Stimulated activated CD8-positive, alpha-beta memory T cell treated with anti-CD3 and anti-CD28 coated beads, Interleukin-4, amount 100 ng/mL, for 24 hours (primary cell): ENCODE measurements at places on chromosomes 1 and 21.

DNA sequence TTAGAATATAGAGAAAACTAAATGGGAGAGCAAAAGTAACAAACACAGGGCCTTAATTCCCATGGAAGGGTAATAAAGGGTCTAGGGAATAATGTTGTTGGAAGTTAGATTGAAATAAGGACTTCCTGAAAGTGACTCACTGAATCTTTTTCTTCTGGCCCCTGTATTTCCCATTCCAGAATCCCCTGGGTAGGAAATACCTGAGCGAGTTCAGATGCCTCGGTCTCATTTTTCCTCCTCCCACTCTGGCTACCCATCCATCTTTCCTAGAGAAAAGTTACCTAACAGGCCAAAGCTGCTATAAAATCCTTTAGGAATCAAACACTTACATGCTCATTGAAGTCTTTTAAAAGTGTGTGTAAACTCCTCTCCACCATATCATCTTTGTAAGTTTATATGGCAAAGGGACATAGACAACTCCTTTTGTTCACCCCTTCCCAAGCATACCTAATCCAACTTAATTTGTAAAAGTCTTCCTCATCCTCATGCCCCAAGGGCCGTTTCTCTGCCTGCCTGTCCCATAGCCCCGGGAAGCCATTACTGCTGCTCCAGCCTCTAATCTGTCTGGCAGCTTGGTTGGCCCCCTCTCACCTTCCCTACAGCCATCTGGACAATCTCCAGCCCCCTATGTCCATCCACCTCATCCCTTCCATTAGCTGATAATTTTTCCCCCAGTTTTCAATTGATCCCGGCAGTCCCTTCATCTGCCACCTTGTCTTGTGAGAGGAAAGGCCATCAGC, 3.3 kb upstream of the MEF2D start:
- no peak for DNase-seq

GRCh38 chr1:215418876-215419447, 148.1 kb upstream of the KCTD3 start:
- DNase-seq = no peak

- DNase-seq = no peak
These were observed 24.8 kb downstream of the S1PR1 start for GRCh38 chr1:101261623-101262022.

DNA sequence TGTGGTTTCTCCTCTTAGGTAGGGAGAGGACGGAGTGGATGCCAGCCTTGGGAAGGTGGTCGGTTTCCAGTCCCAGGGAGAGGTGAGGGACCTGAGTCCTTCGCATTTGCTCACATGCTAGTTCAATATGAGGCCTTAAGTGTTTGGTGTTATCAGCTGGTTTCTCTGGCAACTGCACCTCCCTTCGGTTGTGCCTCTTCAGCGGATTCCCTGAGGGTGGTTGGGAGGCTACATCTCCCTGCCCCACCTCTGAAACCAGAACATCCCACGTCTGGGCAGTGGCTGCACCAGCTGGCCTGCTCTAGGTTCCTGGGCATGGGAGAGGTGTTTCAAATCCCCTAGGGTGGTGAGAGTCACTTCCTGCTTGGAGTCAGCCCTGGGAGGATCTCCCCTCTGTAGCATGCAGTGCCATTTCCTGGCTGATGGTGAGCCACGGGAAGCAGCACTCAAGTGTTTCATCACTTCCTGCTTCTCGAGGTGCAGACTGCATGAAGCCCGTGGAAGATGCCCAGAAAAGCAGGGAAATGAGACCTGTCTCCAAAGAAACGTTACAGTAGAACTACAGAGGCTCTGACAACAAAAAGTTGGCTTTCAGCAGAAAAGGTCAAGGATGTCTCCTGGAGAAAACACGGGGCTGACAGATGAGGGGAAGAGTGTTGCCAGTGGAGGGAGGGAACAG, 4.5 kb downstream of the TMEM125 start:
- no peak for DNase-seq

- DNase-seq = no peak
These were observed 226.9 kb downstream of the TGFB2 start for GRCh38 chr1:218572050-218572449.

DNA sequence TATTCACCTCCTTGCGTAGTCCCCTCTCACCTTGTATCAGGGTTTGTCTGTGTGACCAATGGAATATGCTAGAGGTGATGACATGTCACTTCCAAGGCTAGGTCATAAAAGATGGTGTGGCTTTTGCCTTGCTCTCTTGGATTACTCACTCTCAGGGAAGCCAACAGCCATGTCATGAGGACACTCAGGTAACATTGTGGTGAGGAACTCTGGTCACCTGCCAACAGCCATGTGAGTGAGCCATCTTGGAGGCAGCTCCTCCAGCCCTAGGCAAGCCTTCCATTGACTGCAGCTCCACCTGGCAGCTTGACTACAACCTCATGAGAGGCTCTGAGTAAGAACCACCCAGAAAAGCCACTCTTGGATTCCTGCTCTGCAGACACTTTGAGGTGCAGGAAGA, 11.0 kb upstream of the HEYL start:
- DNase-seq = no peak

- no peak for DNase-seq
These were observed 1.4 kb downstream of the TARBP1 start for GRCh38 chr1:234477386-234478151.

DNA sequence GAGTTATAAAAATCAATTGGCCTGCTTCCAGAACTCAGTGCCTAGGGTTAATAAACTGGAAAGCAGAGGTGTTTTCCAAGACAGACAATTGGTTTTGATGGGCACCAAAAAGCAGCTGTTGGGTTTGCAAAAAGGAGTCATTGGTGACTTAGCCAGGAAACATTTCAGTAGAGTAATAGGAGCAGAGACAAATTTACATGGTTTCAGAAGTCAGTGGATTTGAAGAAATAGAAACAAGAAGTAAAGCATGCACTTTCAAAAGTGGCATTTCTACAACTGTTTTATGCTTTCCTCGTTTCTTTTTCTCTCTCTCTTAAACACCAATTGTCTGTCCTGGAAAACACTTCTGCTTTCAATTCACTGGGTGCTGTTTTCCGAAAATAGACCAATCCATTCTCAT, 87.8 kb downstream of the GLUL start:
- no peak for DNase-seq

- DNase-seq = no peak
These were observed 1.8 kb downstream of the ARPC5 start for GRCh38 chr1:183633676-183634343.

DNA sequence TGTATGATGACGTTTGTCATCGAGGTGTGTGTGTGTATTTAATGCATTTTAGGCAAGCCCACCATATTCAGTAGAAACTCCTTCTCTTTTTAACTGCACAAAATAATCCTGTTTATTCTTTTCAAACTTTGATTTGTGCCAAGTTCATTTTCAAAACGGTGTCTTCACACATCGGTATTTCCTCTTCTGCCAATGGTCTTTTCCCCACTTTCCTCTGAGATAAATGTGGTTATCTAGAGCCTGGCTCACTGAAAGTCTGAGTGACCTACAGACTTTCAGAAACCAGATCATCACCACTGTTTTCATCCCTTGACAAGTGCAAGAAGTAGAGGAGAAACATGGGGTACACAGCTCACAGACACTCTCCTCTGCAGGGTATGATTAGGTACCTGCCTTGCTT, 69.4 kb downstream of the GPATCH2 start:
- DNase-seq = no peak

GRCh38 chr1:177334903-177335302, 164.1 kb downstream of the BRINP2 start:
- no peak for DNase-seq

DNA sequence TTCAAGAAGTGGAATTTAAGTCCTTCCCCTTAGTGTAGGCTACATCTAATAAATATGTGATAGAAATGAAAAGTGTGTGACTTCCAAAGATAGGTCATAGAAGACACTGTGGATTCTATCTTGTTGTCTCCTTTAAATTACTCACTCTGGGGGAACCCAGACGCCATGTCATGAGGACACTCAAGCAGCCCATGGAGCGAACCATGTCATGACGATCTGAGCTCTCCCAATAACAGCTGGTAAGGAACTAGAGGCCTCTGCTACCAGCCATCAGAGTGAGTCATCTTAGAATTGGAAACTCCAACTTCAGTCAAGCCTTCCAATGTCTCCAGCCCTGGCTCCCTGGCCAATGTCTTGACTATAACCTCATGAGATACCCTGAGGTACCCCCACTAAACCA, 6.3 kb downstream of the COA7 start:
- no peak for DNase-seq
